NCI-H1105 (cell line): ENCODE measurements at places on chromosomes 16 and 17.

- DNase-seq, result peak; percentile 35
Measured at GRCh38 chr16:49280841-49281371, 732 bp downstream of the CBLN1 start.

DNA sequence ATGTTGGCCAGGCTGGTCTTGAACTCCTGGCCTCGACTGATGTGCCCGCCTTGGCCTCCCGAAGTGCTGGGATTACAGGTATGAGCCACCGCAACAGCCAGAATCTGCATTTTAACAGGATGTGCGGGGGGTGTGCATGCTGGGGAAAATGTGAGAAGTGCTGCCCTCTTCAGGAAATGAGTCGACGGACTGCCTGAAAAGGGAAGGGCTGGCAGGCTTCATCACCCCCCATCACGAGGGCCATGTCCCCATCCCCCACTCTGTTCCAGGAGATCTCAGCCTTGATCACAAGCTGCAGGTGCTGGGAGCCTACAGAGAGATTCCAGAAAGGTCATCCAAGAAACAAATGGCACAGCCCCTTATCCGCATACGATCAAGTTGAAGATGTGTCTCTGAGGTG is 195.3 kb upstream of the RPL38 start:
- no peak for DNase-seq

DNA sequence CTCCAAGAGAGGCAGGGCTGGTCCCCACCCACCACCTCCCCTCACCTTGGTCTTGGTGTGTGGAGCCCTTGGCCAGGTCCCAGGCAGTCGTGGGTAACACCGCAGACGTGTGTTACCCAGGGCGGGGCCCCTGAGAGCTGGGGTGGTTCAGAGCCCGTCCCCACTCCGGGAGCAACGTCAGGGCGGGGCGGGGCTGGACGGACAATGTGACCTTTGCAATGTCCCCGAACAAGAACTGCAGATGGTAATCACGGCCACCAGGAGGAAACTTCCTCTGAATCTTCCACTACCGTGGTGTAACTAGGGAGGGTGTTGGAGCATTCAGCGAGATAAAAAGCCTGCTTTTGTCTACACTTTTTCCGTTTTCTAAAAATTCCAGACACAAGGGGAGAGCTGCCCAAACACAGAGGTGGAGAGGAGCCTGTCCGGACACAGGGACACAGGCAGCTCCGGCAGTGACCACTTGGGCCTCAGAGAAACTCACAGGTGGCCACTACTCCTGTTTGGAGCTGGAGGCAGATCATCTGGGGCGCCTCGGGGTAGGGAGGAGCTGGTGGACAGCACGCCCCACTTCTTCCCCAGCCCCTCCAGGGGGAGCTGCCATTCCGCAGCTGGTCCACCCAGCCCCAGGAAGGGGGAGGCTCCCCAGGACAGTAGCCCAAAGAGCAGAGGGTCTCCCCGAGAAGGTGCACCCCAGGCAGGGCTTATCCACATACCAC is 14.2 kb upstream of the SLC38A10 start:
- no peak for DNase-seq

- no peak for DNase-seq
Measured at GRCh38 chr16:50244140-50244503, 22.2 kb upstream of the ADCY7 start.

DNA sequence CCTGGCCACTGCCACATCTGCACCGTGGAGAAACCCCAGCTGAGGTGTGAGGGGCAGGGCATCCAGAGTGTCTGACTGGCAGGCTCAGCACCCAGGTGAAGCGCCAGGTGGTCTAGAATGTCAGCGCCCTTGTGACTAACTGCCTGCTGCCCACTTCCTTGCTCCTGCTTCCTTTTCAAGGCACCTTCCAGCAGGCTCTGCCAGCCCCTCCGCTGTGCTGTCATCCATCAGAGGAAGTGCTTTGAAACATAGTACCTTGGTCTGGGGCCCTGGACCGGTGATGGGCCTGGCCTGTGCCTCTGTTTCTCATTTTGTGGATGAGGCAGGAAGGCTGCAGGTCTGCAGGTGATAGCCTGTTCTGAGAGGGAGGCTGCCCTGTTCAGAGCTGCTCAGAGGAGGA is 5.5 kb downstream of the SPNS2 start:
- DNase-seq, result no peak

- DNase-seq, result no peak
Measured at GRCh38 chr16:48102083-48103008, 53.4 kb downstream of the ABCC12 start.

- no peak for DNase-seq
Measured at GRCh38 chr17:48869821-48870318, 22.7 kb upstream of the ATP5MC1 start.

GRCh38 chr16:48334325-48334724 is 50.9 kb downstream of the SIAH1 start:
- DNase-seq, result no peak

DNA sequence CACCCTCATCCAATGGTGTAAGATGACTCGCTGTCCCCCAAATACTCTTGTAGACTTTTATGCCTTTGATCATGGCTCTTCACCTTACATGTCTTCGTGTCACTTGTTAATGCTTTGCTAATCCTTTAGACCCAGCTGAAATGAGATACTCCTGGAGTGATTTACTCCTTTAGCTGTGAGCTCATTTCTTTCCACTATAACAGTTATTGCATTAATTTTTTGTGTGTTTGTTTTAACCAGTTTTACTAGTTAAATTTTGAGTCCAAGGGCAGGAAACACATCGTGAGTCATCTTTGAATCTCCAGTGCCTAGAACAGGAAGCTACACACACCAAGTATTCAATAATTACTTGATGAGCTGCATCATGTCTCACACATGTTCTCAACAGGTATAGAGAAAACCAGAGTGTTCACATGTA is 6.5 kb upstream of the CTCF start:
- DNase-seq, result no peak

GRCh38 chr17:15130426-15130825 is 134.7 kb downstream of the PMP22 start:
- no peak for DNase-seq

DNA sequence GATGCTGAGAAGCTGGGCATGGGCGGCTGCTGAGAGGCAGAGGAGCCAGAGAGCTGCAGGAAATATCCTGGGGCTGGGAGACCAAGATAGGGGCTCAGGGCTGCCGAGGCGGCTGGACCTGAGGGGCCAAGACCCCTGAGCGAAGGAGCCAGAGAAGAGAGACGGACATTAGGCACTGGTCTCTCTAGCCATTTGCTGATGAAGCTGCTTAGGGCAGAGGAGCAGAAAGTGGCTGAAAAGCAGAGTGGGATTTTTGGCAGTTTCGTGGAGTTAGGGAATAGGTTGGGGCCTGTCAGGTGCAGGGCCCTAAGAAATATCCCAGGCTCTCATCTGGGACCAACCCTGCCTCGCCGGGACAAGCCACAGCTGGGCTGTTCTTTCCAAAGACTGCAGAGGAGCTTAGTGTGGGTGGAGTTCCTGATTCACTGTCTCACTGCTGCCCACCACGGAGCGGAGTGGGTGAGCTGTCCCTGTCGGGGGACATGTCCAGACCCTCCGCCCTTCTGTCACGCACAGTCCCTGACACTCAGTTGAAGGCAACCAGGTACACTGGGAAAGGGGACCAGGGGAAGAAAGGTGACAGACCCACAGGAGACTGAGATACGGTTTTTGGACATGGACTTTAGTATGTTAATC is 11.3 kb upstream of the DNASE1 start:
- no peak for DNase-seq

GRCh38 chr16:35798885-35799426 is 2339.5 kb downstream of the TP53TG3F start:
- DNase-seq, result peak; percentile 86

GRCh38 chr17:1625053-1625452 is 3.6 kb downstream of the SLC43A2 start:
- no peak for DNase-seq

DNA sequence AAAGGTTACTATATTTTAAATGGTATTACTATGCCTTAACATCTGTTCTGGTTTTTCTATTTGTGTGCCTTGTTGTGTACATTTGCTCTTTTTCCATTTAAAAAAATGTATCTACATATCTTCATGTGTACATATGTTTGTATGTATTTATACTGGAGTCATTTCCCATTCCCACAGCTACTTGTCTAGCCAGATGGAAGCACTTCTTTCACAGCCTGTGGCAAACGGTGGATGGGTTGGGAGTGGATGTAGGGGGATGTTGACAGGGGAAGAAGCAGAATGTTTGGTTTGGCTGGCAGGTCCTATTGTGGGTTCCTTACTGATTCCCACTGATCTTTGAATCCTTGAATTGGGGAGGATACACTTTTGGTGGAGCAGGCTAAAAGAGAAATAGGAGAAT is 93.6 kb upstream of the CNTNAP4 start:
- no peak for DNase-seq

DNA sequence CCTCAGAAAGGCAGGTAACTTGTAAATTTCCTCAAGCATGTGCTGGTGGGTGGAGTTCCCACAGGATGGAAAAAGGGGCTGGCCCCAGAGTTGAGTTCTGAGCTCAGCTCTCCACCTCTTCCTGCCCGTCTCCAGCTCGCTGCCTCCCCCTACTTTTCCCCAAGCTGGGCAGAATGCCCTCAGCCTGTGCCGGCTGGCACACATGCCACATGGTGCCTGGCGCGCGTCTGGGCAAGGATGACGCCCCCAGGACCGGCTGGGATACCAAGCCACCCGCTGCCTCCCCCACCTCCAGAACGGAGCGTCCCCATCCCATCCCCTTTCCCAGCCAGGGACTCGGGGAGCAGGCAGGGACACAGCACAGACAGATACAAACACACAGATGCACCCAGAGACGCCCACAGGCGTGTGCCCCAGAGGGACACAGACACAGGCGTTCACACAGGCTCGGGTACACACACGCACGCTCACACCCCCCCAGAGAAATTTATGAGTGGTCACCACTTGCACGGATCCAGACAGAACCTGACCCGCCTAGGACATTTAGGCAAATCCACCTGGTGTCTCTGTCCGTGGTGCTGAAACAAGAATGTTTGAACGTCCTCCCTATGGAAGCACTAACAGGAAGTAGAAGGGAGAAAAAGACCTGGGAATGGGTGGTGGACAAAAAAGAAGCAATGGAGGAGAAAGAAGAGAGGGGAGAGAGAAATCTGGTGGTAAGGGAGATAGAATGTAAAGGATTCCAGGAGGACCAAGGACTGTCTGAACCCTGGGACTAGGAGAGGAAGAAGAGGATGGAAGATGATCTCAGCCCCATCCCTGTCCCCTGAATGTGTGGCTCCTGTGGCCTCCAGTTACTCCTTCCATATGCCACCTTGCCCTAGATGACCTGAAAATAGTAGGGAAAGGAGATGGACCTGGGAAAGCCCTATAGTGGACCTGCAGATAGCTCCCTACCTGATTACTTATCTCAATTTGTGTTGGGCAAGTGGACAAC is 15.5 kb downstream of the NEUROD2 start:
- DNase-seq, result peak; percentile 44

- no peak for DNase-seq
Measured at GRCh38 chr16:80806927-80807340, 2.5 kb upstream of the CDYL2 start.

GRCh38 chr17:45022288-45022648 is 29.2 kb downstream of the DCAKD start:
- no peak for DNase-seq

DNA sequence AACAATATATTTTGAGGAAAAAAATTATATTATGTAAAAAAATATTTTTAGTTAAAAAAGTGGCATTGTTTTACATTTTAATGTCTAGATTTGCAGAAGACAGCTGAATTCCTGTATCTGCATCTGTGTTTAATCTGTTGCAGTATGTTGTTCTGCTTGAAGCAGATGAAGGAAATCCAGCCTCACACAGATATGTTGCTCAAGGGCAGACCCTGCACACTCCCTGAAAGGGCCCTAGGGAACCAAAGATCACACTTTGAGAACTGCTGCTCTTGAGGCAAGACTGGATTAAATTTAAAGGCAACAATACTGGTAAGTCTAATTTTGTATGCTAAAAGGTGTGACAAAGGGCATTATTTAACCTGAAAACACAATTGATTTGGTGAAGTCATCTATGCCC is 16.4 kb upstream of the SLC6A4 start:
- DNase-seq, result no peak

DNA sequence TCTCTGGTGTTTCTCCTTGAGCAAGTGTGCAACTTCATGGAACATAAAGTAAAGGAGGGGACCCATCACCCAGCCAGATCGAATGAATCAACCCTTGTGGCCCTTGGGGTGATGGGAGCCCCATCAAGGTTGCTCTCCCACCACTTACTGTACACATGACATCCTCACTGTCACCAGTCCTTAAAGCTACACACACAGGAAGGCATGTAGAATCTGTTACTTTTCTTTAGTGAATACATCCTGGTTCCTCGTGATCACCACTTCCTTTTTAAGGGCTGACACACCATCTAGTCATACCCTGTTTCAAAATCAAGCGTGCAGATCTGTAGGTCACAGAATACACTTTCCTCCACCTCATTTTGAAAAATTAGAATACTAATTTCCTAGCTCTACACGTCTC is 22.6 kb upstream of the MPHOSPH6 start:
- DNase-seq, result no peak

- DNase-seq, result no peak
Measured at GRCh38 chr17:9016941-9017552, 4.3 kb upstream of the NTN1 start.

GRCh38 chr17:5282642-5283217 is 646 bp downstream of the RABEP1 start:
- no peak for DNase-seq

GRCh38 chr17:47660064-47660492 is 10.4 kb downstream of the KPNB1 start:
- DNase-seq, result no peak

DNA sequence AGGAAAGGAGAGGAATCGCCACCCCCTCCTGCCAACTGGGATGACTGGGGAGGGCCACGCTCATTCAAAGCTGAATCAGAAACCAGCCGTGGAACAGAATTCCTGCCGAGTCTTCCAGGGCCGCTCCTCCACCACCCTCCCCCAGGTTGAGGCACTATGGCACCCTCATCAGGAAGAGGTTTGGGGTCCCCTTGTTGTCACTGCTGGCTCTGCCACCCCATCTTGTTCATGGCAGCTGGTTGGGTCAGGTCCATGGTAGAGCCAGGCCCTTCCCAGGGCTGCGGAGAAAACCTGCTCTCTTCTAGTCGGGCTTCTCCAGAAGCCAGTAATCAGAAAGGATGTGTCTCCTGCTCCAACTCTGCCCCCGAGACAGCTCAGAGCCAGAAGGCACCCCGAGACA is 41.8 kb downstream of the KCNJ12 start:
- no peak for DNase-seq

DNA sequence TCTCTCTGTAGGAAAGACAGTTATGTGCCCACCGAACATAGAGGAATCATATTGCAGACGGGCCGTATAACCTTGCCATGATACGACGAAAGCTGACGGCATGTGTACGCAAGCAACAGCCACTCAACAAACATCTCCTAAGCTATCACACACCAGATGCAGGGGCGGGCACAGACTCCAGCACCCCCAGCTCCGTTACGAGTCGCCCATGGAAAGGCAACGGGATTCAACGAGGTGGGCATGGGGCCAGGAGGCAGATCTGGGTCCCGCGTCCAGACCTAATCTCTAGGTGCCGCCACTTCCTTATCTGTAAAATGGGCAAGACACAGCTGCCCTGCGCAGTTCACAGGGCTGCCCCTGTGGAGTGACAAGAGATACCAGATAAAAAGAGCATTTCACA is 35.6 kb downstream of the ABR start:
- DNase-seq, result no peak

- no peak for DNase-seq
Measured at GRCh38 chr16:62213763-62214162, 177.5 kb upstream of the CDH8 start.
